ENCODE measurements at places on chromosomes 3 and 15. TPM values are rescaled to one million over a fixed set of nuclear protein-coding genes. Genes with fewer than 3 reads are reported as not detected.

DNA sequence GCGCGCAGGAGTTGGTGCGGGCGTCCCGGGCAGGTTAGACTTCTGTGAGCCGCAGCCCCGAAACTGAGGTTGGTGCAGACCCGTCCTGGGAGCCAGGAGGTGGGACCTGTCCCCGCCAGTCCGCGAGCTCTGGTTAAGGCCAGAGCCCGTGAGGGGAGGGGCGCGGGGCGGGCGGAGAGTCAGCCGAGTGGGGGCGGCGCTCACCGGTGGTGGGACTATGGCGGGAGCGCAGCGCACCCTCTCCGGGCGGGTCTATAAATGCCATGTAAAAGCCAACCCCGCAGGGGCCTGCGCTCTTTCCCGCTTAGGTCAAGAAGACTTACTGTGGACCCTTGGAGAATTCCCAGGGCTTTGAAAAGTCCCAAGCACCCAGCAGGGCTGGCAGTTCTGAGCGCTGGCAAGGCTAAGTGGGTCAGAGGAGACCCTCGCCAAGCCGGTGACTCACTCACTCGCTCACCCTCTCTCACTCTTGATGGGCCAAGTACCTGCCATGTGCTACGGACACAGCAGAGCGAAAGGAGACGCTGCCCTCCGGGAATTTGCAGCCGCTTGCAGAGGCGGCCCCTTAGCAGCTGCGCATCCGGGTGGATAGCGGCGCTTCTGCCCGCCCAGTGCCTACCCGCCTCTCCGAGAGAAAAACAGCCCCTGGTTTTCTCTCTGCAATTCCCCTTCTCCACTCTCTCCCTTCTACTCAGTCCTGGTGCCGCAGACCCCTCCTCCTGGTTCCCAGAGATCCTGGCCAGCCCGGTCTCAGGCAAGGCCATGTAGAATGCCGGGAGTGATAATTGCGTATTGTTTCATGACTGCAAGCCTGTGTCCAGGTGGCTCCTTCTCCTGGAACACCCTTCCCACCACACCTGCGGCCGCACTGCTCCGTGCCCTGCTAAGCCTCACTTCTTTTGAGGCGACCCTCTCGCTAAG is at the start of gene ALDH1L1:
ALDH1L1 (minus strand) TSS at position 110 of the 921 bp plus-strand sequence. CDS start 19,607 bp downstream, outside the sequence.
- DNase-seq = no peak

Gene ECE2
- not detected for total RNA-seq

DNA sequence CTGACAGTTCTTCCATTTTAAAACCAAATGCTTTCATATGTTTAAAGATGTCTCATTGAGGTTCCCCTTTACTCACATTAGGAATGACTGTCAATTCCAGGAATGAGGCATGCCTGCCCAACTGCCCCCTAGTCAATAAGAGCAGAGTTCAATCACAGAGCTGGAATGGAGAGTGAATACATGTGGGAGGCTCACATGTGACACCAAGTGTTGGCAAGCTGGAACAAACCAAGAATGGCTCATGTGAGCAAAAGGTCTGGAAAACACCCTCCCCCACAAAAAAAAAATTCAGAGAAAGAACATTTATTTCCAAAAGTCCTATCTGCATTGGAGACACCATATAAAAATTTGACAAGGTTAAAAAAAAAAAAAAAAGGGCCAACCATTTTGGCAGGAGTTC is 3.7 kb downstream of the PBRM1 start:
- DNase-seq = no peak

- no peak for DNase-seq
Measured at GRCh38 chr15:99635794-99636193, 70.0 kb downstream of the MEF2A start.

DNA sequence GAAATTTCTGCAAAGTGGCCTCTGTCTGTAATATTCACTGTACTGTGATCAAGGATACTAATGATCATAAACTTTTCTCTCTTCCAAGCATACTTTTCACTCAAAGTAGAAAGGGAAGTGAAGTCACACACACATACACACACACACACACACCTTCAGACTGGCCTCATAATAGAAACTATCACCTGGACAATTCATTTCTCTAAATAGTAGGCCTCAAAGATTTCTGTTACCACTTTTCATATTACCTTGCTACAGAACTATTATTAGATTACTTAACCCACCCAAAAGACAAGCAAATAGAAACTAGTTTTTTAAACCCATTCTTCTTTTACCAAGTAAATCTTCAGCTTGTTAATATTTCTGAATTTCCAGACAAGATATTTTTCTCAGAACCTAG is 12.2 kb downstream of the CPB1 start:
- no peak for DNase-seq

Gene GOLGA8Q
- 2.1 TPM for total RNA-seq

GRCh38 chr15:35857567-35858226 is 311.7 kb upstream of the DPH6 start:
- no peak for DNase-seq

DNA sequence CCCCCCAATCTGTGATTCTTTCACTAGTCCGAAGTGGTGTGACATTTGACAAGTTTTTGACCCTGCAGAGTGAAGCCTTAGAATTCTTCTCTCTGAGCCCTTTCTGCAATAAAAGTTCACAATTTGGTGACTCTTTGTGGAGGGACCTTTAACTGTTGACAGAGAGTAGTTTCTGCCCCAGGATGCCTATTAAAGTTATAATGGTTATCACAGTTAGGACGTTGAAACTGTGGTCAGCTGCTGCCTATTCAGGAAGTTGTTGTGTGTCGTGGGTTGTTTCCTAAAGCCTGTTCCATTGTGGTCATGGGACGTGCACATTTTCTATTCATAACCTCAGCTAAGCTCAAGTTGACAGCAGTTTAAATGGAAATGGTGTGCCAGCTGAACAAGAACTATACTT is 274.5 kb downstream of the NEK10 start:
- no peak for DNase-seq

Gene CNTN4
- not detected for total RNA-seq
